Cerebellar cortex (tissue), 1 donor: ENCODE measurements at places on chromosomes 16 and 17.

DNA sequence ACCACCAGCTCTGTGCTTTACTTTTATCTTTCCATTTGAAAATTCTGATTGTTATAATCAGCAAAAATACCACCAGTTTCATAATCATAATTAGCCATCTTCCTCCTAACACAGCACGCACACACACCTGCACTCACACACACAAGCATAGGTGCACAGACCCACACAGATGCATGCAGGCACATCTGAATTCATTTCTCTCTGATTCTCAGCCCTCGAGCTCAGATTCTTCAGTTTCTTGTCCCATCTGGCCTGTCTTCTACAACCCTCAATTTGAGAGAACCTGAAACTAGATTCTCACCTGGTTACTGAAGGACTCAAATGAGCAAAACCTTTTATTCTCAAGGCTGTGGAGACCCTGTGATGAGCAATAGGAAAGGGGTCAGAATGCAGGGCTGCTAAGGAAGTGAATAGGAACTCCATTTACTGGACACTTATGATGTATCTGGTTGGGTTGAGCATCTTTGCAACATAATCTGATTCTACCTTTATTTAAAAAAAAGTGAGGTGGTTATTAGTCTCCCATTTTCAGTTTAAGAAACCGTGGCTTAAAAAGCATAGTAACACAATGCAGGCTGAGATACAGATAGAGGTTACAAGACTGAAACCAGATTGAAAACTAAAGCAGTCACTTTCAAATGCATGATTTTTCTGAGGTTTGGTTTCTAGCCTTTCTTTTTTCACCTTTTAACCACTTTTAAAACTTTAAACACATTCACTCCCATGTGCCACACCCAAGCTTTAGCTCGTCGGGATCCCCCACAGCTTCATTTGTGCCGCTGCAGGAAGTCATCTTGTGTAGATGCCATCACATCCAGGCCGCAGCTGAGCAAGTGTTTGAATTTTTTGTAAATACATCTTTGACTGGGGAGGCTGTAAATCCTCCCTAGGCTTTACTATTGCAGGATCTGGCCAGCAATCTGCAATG lies 9.4 kb downstream of the KRT33A start:
- no peak for DNase-seq

- no peak for DNase-seq
These were observed 455.6 kb downstream of the HS3ST3B1 start for GRCh38 chr17:14756479-14756878.

DNA sequence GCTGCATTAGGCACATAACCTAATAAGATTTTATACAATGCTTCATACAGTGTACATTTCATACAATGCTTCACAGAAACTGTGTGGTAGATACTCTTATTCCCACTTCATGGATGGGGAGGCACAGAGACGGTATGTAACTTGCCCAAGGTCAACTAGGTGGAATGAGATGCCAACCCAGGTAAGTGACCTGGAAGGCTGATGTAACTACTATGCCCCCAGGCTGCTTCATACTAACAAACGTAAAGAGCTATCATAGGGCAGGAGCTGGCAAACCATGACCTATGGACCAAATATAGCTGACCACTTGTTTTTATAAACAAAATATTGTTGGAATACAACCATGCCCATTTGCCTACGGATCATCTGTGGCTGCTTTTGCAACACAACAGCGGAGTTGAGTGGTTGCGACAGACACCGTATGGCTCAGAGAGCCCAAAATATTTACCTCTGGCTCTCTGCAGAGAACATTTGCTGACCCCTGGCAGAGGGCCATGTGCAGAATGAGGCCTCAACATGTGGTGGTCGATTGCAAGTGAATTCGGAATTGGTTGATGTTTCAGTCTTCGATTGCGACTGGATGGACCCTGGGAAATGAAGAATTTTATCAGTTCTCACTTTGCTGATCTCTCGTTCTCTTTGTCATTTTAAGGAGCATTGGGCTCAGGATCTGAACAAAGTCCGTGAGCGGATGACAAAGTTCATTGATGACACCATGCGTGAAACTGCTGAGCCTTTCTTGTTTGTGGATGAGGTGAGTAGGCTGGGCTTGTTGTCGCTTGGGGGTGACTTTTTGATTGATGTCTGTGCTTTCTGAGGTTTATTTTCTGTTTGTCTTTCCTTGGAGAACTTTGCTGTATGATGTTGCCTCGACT lies 109.7 kb downstream of the PLCG2 start:
- DNase-seq, result no peak

DNA sequence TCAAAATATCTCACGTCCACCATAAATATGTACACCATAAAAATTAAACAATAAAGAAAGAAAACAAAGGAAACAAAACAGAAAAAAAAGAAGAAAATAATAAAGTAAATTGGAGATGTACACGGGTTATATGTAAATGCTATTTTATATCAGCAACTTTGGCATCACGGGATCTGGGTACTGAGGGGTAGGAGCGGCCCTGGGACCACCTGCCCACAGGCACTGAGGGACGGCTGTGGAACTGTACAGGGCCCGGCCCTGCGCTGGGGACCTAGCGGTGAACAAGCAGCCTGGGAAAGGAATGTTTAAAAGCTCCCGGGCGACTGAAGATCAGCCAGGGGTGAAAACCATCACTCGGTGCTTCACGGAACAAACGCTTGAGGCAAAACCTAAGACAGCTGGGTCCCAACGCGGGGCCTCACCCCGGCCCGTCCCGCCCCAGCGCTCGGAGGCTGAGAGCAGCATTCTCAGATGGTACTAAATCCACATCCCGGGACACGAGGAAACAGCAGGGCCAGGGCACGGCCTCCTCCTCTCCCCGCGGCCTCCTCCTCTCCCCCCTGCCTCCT lies 31.2 kb downstream of the NXN start:
- DNase-seq, result peak; percentile 62

GRCh38 chr16:78094998-78095397 lies 4.5 kb upstream of the WWOX start:
- no peak for DNase-seq

GRCh38 chr17:17412326-17412725 lies 64.5 kb upstream of the MED9 start:
- no peak for DNase-seq

- DNase-seq, result no peak
These were observed 146.7 kb downstream of the PPM1E start for GRCh38 chr17:58902322-58902721.

- DNase-seq, result no peak
These were observed 12.3 kb upstream of the TMEM170A start for GRCh38 chr16:75476817-75477216.

- no peak for DNase-seq
These were observed 2111.5 kb downstream of the TP53TG3F start for GRCh38 chr16:35570946-35571345.

GRCh38 chr17:81976332-81977210 lies 858 bp upstream of the ASPSCR1 start:
- DNase-seq, result peak; percentile 30
